Epithelial cell of proximal tubule (primary cell): ENCODE measurements at places on chromosomes 3 and 15.

GRCh38 chr3:107496855-107497254 is 25.9 kb upstream of the BBX start:
- no peak for DNase-seq

DNA sequence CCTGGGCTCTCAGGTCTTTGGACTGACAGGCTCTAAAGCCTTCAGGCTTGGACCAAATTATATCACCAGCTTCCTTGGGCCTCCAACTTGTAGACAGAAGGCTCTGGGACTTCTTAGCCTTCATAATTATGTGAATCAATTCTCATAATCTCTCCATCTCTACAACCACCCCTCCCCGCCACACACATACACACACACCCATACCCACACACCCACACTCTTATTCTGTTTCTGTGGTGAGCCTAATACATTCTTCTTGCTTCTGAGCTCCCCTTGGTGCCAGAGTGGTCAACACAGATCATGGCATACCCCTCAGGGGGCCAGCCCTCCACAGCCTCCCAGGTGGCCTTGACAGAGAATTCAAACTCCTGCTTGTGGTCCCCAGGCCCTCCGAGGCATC is 5.6 kb upstream of the NUP210 start:
- DNase-seq, result no peak

DNA sequence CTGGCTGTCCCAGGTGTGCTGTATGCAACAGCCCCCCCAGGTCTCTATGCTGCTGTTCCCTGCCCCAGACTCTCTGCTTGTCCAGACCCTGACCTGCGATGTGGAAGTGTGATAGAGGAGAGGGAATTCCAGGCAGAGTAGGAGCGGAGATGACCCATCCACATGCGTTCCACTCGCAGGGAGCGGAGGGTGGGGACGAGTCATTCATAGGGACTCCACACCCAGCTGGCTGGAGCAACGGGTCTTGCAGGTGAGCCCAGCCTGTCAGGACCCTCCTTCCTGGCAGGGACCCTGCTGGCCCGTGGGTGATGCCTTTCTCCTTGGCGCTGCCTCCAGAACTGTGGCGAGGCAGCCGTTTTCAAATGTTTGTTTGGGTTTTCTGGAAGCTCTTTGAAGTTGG is 58.8 kb downstream of the CEMIP start:
- no peak for DNase-seq

DNA sequence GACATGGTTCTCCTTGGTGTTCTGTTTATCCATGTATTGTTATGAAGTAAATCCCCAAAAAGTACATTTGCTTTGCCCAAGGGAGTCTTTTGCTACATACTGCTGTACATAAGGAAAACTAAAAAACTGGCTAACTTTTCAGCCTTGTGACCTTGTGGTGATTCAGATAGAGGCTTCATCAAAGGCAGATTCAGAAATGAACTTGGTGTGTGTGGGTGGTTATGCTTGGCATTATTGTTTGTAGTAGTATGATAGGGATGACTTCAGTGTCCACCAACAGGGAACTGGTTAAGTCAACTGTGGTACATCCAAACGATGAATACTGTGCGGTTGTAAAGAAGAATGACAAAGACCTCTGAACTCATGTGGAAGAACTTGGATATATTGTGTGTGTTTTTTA is 75.6 kb upstream of the CHRNB4 start:
- no peak for DNase-seq

GRCh38 chr3:32440611-32441350 is 49.1 kb downstream of the CMTM7 start:
- peak; percentile 59 for DNase-seq

- DNase-seq, result no peak
Observed at GRCh38 chr3:68773401-68773800, 158.9 kb downstream of the TAFA4 start.
